ENCODE measurements at places on chromosomes 16 and 17.

DNA sequence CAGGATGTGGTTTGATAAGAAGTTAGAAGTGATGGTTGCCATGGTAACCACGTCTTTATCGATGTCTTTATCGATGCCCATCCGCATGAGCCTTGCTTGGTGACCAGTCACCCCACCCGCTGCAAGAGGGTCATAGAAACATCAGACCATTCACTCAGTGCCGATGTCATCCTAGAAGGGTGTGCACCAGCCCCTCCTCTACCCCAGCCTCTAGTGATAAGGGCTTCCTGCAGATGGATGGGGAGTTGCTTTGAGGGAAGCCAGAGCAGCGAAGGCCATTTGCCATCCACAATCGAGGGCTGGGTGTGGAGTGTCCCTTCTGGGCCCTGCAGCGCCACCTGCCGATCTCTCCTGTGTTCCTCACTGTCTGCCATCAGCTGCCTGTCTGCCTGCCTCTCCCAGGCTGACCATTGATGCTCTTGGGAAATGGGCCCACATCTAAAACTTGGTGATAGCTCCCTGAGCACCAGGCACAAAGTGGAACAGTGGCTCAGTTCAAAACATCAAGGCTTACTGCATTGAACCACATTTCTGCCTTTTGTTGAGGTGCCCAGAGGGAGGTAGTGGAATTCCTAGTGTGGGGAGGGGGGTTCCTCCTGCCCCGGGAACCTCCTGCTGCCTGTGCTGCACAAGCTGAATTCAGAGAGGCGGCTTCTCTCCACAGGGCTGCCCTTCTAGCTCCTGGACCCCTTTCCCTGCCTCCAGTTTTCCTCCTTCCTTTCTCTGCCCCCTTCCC lies 8.9 kb downstream of the CALB2 start:
- DNase-seq = no peak

- peak; percentile 77 for DNase-seq
Measured at GRCh38 chr16:23949630-23950290, 114.0 kb downstream of the PRKCB start.

GRCh38 chr17:57408071-57408811 lies 151.9 kb downstream of the MSI2 start:
- DNase-seq = peak; percentile 15

- DNase-seq = no peak
Measured at GRCh38 chr16:87305505-87306391, 11.4 kb downstream of the C16orf95 start.

DNA sequence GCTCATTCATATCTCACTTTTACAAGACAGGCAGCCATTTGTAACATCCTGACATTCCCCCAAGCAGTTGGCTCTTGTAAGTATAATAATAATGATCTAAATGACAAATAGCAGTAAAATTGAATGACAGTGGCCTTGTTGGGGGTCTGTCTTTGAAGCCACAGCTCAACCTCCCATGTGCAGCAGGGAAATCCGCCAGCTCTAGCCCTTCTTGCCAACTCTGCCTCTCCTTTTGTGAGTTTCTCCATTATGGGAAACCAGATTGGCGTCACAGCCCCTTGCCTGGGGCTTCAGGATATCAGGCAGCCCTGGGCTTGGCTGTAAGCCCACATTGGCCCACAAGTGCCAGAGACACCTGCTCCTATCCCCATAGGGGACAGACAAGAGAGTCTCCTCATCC lies 70.4 kb upstream of the CACNG5 start:
- no peak for DNase-seq

DNA sequence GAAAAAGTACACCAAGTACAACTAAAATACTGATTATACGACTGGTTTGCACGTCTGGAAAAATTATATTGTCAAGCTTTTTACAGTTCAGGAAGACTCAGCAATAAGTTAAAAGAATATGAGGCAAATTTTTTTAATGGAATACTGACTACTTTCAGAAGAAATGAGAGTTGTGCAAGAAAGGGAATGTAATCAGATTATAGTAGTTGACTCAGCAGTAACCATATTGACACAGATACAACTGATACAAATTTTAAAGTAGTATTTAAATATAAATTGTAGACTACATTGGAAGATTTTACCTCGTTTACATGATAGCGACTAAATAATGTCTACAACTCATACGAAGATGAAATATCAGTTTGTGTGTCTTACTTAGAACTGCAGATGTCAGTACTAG lies 16.7 kb downstream of the ASGR2 start:
- no peak for DNase-seq

GRCh38 chr16:3317315-3317999 lies 12.2 kb downstream of the ZNF75A start:
- DNase-seq = no peak

DNA sequence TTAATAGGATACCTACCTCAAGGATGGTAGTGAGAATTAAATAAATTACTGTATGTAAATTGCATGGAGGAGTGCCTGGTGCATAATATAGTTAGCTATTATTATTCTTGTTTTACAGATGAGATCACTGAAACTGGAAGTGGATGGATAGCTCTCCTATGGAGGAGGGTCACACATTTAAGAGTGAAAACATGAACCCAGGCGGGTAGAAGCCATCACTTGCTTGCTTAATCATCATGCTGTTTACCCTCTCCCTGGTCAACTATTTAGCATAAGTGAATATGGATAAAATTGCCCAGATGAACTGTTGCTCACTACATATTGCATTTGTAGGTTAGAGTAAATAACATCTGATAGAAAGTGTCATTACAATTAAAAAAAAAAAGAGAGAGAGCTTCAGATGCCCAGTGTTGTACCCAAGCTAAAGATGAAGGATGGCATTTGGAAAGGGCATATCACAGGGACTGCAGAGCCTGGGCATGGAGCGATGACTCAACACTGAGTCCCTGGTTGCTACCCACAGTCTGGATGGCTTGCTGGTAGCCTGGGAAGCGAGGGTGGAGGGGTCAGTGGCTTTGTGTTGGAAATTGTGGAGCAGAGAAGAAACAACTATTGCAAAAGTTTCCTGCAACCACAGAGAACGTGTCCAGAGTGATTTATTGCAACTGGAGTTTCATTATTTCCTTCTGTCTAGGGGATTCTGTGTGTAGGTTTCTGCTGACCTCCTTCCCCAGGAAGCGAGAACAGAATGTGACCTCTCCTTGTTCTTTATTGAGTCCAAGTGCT lies 414.4 kb downstream of the SHISA9 start:
- no peak for DNase-seq

- no peak for DNase-seq
Measured at GRCh38 chr16:24360936-24361335, 104.8 kb downstream of the CACNG3 start.

DNA sequence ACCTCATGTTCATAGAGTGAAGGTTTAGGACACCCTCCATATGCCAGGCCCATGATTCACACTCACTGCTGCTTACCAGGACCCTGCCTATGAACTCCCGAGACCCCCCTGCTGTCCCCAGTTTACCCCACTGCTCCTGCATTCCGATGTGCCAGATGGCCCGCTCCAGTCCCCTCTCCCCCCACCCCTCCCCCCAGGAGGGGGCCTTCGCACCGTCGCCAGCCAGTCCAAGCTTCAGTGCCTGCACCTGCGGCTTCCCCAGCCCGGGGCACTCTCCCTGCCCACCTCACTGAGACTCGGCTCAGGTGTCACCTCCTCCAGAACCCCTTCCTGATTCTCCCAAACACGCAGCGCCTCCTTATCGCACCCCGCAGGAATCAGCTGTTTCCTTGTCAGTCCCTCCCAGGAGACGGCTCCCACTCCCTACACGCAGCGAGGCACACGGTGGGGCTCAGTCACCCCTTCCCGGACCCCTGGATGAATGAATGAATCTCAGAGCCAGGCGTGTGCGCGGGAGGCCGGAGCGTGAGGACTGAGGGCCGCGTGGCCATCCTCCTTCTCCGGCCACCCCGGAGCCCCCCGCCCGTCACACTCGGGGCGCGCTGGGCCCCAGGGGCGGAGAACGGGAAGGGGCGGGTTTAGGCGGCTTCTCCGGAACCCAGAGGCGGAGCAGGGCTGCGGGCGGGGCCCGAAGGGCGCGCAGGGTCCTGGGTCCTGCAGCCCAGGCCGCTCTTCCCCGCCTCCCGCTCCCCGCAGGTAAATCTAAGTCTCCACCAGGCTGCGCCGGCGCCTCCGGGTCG lies 1.6 kb downstream of the MYO1C start:
- peak; percentile 72 for DNase-seq

DNA sequence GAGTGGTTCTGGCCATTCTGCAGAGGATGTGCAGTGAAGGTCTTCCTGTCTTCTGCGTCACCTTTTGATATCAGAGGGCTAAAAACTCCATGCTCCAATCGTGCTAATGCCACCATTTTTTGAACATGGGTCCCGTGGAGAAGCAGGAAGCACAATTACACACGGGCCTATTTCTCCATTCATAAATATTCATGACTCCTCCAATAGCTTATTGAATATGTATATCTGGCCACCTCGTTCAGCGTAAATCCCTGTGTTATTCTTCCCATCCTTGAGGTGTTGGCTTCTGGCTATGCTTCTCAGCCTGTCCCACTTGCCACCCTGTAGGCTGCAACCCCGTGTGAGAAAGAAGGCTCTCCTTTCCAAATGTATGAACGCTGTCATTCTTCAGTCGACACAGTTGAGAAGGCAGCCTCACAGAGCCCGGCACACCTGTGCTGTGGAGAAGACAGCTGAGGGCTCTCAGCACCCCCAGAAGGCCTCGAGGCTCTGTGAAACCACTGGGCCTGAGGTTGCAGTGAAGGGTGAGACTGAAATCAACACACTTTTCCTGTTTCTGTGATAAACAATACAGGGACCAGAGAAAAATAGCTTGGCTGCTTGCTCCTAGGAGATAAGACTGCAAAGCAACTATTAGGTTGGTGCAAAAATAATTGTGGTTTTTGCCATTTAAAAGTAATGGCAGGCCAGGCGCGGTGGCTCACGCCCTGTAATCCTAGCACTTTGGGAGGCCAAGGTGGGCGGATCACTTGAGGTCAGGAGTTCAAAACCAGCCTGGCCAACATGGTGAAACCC lies 4.9 kb upstream of the ANKRD40CL start:
- DNase-seq = peak; percentile 11

- no peak for DNase-seq
Measured at GRCh38 chr17:57925361-57925990, 29.7 kb downstream of the CUEDC1 start.

GRCh38 chr17:57726213-57726790 lies 18.8 kb downstream of the CCDC182 start:
- DNase-seq = no peak

DNA sequence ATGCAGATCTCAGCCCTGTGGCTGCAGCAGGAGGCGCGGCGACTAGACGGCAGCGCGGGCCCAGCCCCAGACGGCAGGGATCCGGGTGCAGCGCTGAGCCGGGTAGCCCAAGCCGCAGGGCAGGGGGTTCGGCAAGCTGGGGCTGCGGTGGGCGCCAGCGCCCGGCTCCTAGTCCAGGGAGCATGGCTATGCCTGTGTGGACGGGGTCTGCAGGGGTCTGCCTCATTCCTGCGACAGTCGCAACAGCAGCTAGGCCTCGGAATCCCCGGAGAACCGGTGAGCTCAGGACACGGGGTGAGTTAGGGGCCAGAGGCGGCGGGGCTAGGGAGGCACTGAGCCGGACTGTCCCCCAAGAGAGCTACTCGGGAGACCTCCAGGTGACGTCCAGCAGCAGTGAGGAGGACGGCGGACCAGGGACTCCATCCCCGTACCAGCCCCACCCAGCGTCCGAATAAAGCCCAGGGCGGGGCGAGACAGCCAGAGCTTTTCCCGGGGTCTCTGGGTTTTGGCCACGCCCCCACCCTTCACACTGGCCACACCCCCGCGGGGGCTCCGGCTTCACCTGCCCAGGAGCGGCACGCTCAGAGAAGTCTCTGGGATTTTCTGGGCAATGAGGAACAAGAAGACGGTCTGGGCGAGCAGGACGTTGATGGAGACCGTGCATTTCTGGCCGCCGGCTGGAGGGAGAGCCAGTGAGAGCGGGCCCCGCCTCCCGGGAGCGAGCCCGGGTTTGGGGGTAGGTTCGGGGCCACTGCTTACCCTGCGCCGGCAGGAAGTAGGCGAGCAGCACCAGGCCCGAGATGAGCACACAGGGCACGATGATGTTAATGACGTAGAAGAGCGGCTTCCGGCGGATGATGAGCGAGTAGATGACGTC lies 1.1 kb downstream of the C17orf107 start:
- DNase-seq = peak; percentile 88

- DNase-seq = no peak
Measured at GRCh38 chr17:73564843-73565242, 79.4 kb downstream of the SDK2 start.

GRCh38 chr17:27408891-27409290 lies 47.4 kb upstream of the KSR1 start:
- DNase-seq = no peak

DNA sequence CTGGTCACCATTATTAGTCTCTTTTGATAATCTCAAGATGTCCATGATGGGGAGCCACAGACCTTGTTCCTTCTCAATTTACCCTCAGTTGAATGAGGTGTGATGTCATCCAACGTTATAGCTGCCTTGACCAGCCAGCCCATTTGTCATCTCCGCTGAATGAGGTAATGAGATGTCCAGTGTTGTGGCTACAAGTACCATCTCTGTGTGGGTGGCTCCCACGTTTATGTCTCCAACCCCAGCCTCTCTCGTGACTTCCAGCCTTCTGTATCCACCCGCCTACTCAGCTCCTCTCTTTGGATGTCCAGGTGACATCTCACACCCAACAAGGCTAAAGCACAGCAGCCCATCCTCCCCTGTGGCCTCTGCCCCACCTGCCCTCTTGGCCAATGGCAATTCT lies 18.2 kb downstream of the DNAH17 start:
- DNase-seq = no peak

DNA sequence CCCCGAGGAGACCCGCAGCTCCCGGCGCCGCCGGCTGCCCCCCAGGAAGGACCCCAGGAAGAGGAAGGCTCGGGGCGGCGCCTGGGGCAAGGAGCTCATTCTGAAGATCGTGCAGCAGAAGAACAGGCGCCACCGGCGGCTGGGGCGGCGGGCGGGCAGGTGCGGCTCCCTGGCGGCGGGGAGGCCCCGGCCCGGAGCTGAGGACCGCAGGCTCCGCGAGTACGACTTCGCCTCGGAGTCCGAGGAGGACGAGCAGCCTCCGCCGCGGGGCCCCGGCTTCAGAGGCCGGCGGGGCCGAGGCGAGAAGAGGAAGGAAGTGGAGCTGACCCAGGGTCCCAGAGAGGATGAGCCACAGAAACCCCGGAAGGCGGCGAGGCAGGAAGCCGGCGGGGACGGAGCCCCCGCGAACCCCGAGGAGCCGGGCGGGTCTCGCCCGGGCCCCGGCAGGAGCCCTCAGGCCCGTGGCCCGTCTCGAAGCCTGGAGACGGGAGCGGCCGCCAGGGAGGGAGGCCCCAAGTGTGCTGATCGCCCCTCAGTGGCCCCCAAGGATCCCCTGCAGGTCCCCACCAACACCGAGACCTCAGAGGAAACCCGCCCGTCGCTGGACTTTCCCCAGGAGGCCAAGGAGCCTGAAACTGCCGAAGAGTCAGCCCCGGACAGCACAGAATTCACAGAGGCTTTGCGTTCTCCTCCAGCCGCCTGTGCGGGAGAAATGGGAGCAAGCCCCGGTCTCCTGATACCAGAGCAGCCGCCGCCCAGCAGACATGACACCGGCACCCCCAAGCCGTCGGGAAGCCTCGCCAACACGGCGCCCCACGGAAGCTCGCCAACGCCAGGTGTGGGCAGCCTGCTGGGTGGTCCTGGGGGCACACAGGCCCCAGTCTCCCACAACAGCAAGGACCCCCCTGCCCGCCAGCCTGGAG lies 22.3 kb upstream of the ZFPM1 start:
- DNase-seq = peak; percentile 40
